ENCODE measurements at places on chromosomes 5 and 9.

- DNase-seq = peak; percentile 60
Observed at GRCh38 chr5:143094087-143094521, 309.4 kb downstream of the NR3C1 start.

- DNase-seq = no peak
Observed at GRCh38 chr5:1844708-1845436, 37.9 kb downstream of the IRX4 start.

DNA sequence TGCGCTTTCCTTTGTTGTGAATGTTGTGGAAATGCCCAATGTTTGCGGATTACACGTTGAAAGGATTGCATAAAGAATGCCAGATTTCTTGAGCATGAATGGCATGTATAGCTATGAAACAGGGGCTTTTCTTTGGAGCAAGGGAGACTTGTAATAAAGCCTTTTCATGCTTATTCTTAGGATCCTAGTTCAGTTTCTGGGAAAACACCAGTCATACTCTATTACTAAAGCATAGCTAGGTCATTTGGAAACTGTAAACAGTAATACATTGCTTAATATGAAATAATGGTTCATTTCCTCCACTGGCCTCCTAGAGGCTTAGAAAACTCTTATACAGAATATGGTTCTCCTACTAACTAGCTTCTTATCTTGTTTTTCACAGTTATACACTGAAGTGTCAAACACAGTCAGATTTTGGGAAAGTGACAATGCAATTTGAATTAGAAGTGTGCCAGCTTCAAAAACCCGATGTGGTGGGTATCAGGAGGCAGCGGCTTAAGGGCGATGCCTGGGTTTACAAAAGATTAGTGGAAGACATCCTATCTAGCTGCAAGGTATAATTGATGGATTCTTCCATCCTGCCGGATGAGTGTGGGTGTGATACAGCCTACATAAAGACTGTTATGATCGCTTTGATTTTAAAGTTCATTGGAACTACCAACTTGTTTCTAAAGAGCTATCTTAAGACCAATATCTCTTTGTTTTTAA, 104.2 kb downstream of the MELK start:
- DNase-seq = no peak

GRCh38 chr5:81994679-81995078, 22.9 kb downstream of the ATG10 start:
- no peak for DNase-seq

- DNase-seq = no peak
Observed at GRCh38 chr5:150156027-150156368, 353 bp upstream of the PDGFRB start.

DNA sequence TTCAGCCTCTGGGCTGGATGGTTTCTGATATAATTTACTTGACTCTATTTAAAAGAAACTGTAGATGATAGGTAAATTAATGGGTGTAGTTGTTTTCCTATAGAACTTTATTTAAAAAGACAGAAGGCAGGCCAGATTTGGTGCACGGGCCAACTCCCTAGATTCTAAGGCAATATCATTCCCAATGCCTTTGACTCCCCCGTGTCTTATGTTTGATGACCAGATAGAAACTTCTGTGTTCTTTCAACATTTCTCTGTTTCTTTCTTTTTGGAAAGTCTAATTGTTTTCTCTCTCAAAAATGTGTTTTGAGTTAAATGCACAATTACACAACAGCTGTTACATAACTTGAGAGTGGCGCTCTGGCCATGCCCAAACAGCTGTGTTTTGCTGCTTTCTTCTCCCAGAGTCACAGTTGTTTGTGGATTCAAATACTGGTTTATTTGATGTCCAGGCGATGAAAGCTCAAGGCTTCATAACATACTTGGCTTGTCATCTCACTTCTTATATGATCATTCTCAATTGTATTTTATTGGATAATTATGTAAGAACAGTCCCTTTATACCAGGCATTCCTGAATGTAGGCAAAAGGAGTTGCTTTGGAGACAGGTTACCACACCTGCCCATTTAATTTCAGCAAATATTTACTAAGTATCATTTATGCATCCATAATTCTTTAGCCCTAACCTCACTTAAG, 1.7 kb upstream of the ALDH1A1 start:
- no peak for DNase-seq

DNA sequence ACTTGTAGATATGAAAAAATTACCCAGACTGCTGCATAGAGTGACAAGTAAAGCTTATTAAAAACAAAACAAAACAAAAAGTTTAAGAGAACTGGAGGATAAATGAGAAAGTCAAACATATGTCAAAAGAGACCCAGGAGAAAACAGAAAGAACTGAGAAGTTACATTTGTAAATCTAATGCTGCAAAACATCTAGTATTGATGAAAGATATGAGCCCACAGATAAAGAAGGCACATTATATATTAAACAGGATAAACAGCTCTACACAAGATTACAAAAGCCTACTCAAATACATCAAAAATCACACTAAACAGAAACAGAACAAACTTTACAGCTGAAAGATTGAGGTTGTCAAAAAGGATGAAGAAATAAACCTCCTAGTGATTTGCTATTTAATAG, 55.1 kb downstream of the ADAMTS6 start:
- no peak for DNase-seq

GRCh38 chr9:76737154-76737902, 26.9 kb upstream of the PCA3 start:
- no peak for DNase-seq

DNA sequence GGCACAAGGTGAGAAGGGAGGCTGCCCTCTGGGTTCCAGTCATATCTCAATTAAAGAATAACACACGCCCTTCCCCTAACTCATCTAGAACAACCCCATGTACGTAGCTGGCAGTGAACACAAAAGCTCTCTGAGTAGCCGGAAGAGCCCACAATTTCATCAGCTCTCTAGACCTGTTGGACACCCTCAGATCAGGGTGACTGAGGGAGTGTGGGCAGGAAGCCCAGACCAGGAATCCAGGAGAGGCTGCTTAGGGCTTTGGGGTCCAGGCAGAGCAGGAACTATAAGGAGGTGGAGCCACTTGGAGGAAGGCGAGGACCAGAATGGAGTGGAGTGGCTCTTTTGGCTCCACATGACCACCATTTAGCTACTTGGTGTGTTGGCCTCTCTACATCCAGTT, 237.4 kb downstream of the NR3C1 start:
- DNase-seq = no peak

DNA sequence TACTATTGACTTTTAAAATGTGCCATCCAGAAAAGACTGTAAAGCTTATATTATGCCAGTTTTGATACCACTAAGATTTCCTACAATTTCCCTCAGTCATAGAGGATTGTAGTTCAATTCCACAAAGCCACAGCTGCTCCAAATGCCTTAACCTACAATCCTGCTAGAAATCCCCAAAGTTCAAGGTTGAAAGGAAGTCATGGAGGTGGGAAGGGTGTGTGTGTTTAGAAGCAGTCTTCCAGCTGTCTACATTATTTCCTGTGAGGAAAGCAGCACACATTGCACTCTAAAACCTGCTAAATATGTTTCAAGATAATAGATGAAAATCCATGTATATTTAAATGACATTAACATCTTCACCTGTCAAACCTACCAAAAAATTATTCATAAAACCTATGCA, 11.8 kb downstream of the EPB41L4A start:
- DNase-seq = no peak

GRCh38 chr5:137409736-137410135, 89.4 kb downstream of the SPOCK1 start:
- no peak for DNase-seq

DNA sequence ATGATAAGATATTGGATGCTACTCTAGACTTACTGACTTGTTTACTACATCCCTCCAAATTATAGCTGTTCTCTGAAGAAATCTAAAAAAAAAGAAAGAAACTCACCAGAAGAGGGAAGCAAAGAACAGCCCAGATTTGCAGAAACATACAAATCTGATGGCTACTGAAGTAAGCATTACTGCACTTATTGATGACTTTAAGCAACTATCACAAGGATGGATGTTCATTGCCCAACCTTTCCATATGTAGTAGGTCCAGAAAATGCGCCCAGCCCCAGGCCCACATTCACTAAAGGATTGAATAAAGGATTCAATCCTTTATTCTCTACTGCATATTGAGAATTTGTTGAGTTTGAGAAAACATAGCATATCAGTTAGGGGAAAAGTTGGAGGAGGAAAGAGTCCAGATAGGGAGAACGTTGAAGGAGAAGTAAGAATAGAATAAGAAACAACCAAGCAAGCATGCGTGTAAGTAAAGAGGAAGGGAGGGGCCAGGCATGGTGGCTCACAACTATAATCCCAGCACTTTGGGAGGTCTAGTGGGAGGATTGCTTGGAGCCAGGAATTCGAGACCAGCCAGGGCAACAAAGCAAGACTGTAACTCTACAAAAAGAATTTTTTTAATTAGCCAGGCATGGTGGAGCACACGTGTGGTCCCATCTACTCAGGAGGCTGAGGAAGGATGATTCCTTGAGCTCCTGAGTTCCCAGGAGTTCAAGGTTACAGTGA, 33.8 kb upstream of the DTWD2 start:
- peak; percentile 67 for DNase-seq
